ENCODE measurements at places on chromosomes 11 and 22. TPM values are rescaled to one million over a fixed set of nuclear protein-coding genes. Genes with fewer than 3 reads are reported as not detected.

DNA sequence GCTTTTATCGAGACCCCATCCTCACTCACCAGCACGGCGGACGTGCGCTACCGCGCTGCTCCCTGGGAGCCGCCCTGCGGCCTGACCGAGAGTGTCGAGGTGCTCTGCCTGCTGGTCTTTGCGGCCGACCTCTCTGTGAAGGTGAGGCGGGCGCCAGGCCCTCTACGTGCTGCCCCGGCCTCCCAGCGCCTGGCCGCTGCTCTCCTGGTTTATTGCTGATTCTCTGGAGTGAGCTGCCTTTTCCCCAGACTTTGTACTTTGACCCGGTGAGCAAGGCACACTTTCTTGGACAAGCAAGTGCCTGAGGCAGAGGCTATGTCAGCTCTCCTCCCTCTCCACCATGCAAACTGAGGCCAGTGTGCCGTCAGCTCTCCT is 6.5 kb downstream of the TPCN2 start:
- H3K36me3 ChIP-seq: peaks cover 4% of the 10 kb centered on the region
- no peaks in the 10 kb centered on the region for H3K27me3 ChIP-seq
- H3K27ac ChIP-seq: no peak overlapping the region
- H3K4me3 ChIP-seq: no peak overlapping the region
- H3K4me1 ChIP-seq: peaks cover 13% of the 10 kb centered on the region

DNA sequence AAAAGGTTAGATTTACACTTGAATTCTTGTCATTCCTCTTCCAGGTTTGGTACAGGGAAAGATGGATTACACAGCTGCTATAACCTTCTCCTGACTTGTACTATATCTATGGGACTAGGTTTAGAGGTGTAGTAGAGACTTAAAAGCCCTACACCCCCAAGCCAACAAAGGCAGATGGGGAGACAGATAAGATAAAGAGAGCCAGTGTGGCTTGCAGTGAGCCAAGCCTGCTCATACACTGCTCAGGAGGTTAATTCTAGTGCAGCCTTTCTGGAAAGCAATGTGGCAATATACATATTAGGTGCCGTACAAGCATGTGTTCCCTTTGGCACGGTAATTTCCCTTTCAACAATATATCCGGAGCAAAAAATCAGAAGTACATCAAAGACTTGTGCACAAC is 10.8 kb downstream of the SIK3 start:
- H3K27me3 ChIP-seq: no peaks in the 10 kb centered on the region
- no peak overlapping the region for H3K27ac ChIP-seq
- DNase-seq: no peak
- peaks cover 62% of the 10 kb centered on the region for H3K4me1 ChIP-seq
- peaks cover 13% of the 10 kb centered on the region for H3K36me3 ChIP-seq

The CBY1 gene
- 9.8 TPM for total RNA-seq

The BAIAP2L2 gene
- 1.6 TPM for total RNA-seq

- H3K4me3 ChIP-seq: no peak overlapping the region
- no peak for DNase-seq
- no peaks in the 10 kb centered on the region for H3K36me3 ChIP-seq
- peaks cover 2% of the 10 kb centered on the region for H3K4me1 ChIP-seq
These were observed 38.8 kb upstream of the SYT7 start for GRCh38 chr11:61619471-61620226.

The KCNJ5 gene
- total RNA-seq: not detected

DNA sequence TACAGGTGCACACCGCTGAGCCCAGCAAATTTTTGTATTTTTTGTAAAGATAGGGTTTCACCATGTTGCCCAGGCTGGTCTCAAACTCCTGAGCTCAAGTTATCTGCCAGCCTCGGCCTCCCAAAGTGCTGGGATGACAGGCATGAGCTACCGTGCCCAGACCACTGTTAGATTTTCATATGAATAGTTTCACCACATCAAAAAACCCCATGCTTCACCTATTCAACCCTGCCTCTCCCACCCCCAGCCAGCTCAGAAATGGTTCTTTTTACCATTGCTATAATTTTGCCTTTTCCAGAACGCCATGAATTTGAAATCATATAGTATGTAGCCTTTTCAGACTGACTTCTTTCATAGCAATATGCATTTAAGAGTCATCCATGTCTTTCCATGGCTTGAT is 37.9 kb downstream of the CDPF1 start:
- peaks cover 49% of the 10 kb centered on the region for H3K36me3 ChIP-seq
- H3K4me3 ChIP-seq: no peak overlapping the region
- H3K4me1 ChIP-seq: peaks cover 12% of the 10 kb centered on the region
- peak; percentile 38 for DNase-seq
- no peak overlapping the region for H3K27ac ChIP-seq
- no peaks in the 10 kb centered on the region for H3K27me3 ChIP-seq

DNA sequence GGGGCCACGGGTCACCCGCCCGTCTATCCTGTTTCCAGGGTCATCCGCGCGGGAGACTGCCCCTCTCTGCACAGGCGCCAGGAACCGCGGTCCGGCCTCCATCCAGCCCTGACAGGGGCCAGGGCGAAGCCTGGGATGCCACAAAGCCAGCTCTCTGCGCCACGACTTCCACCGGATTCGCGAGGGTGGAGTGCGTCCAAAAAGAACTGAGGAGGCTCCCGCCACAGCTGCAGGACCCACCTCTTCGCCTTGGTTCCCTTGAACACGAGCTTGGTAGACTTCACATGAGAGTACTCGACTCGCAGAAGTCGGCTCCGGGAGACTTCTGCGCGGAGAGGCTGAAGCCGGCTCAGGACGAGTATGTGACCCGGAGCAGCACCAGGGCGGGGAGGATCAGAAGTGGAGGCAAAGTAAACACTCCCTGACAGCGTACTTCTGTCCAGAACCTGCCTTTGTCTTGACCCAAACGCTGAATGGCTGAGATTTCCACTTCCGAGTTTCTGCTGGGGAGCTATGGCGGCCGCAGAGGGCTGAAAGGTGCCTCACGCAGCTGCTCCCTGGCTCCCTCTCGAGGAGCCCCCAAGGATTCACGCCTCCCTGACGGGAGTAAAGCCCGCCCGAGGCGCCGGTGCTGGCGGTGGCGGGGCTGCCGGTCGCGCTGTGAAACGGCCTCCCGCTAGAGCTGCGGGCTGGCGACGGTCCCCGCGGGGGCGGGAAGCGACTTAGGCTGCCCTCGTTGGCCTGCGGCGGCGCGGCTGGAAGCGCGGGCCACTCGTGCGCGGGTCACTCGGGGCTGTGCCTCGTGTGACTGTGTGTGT is 4566.7 kb upstream of the OR11H1 start:
- DNase-seq: no peak
- H3K4me1 ChIP-seq: no peaks in the 10 kb centered on the region
- no peak overlapping the region for H3K4me3 ChIP-seq
- H3K36me3 ChIP-seq: peaks cover 3% of the 10 kb centered on the region
- H3K27ac ChIP-seq: no peak overlapping the region

- H3K4me3 ChIP-seq: no peak overlapping the region
- DNase-seq: no peak
- no peak overlapping the region for H3K27ac ChIP-seq
These were observed 82.1 kb downstream of the CECR2 start for GRCh38 chr22:17451316-17451715.

DNA sequence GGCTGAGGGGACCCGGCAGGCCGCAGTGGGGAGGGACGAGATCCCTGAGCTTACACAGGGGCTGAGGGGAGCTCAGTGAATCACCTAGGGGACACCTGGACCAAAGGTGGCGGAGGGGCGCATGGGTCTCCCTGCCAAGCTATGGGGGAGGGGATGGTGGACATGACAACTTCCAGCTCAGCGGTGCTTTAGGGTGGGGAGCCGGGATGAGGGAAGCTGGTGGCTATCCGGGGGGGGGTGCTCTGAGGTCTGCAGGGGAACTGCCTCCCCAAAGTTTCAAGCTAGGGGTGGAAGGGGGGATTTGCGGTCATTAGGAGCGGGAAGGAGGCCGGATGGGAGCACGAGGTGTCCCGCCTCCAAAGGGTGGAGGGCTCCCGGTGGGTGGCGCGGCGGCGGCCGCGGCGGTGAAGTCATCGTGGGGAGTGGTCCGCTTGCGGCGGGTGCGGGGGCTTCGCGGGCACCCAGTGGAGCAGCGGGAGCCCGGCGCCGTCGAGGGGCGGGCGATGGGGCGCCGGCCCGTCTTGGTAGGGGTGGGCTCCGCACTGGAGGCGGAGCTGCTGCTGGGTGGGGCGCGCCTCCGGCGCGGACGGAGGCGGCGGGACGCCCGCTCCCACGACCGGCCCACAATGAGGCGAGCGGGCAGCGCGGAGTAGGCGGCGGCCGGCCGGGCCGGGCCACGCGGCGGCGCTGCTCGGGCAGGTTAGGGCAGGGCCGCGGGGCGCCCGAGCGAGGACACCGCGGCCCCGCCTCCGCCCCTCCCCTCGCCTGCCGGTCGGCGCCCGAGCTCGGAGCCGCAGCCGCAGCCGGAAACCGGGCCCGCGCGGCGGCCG is at the start of gene MICALL1:
Gene MICALL1 (plus strand): TSS at position 764 of the 830 bp plus-strand sequence. CDS start 126 bp downstream, outside the sequence.
- no peaks in the 10 kb centered on the region for H3K27me3 ChIP-seq
- H3K27ac ChIP-seq: peak within 1 kb of the TSS; percentile 78
- H3K4me3 ChIP-seq: peak within 1 kb of the TSS; percentile 75
- peak; percentile 73 for DNase-seq
- peaks cover 25% of the 10 kb centered on the region for H3K4me1 ChIP-seq
- H3K36me3 ChIP-seq: no peaks in the 10 kb centered on the region

GRCh38 chr22:44916281-44917231 is 93.2 kb downstream of the PHF21B start:
- no peak overlapping the region for H3K27ac ChIP-seq
- H3K27me3 ChIP-seq: peaks cover 11% of the 10 kb centered on the region
- no peak for DNase-seq
- H3K4me3 ChIP-seq: no peak overlapping the region

- DNase-seq: peak; percentile 64
- H3K4me3 ChIP-seq: peak overlapping the region; percentile 61
- peaks cover 65% of the 10 kb centered on the region for H3K4me1 ChIP-seq
- H3K27ac ChIP-seq: peak overlapping the region; percentile 51
- H3K36me3 ChIP-seq: peaks cover 2% of the 10 kb centered on the region
These were observed 25.6 kb upstream of the SUSD2 start for GRCh38 chr22:24155627-24156140.

GRCh38 chr11:64655941-64656601 is 65.1 kb downstream of the SLC22A12 start:
- H3K4me3 ChIP-seq: no peak overlapping the region
- H3K4me1 ChIP-seq: peaks cover 9% of the 10 kb centered on the region
- H3K36me3 ChIP-seq: no peaks in the 10 kb centered on the region
- no peaks in the 10 kb centered on the region for H3K27me3 ChIP-seq

DNA sequence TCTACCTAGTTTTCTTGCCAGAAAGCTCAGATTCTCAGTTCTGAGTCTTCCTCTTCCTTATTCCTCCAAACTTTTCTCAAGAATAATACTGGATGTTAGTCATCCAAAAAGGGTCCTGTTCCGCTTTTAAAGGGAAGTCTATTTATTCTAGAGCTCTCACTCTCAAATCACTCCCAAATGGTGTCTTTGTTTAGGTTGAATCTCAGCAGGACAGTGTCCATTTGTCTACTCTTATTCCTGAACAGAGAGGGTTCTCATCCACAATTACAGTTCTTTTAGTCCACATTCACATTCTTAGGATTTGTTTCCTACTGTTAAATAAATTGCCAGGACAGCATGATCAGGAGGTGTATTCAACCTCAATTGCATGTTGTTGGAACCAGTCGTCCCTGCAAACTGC is 61.3 kb downstream of the MUC15 start:
- no peaks in the 10 kb centered on the region for H3K36me3 ChIP-seq
- no peak overlapping the region for H3K4me3 ChIP-seq
- no peaks in the 10 kb centered on the region for H3K27me3 ChIP-seq
- no peak overlapping the region for H3K27ac ChIP-seq
- no peak for DNase-seq

The HSPB2 gene
- not detected for total RNA-seq

DNA sequence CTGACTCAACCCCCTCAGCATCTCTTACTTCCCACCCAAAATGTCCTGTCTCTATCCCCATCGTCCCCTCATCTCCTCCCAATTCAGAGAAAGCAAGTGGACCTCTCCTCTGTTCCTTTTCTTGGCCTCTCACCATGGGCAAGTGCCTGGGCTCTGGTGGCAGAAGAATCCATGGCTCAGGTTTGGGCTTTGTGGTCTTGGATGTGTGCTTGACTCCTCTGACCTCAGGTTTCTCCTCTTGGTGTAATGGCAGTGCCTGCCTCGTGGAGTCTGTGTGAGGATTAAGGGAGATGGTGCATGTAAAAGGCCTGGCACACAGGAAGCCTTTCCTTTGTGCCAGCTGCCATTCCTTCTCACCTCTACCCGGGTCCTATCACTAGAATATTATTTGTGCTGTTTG is 3.2 kb downstream of the BMAL1 start:
- no peak overlapping the region for H3K4me3 ChIP-seq
- H3K36me3 ChIP-seq: peaks cover 5% of the 10 kb centered on the region
- no peak overlapping the region for H3K27ac ChIP-seq
- peaks cover 4% of the 10 kb centered on the region for H3K27me3 ChIP-seq
- H3K4me1 ChIP-seq: peaks cover 74% of the 10 kb centered on the region
- no peak for DNase-seq

GRCh38 chr11:126229858-126230540 is 18.4 kb downstream of the FAM118B start:
- no peak overlapping the region for H3K27ac ChIP-seq
- H3K27me3 ChIP-seq: no peaks in the 10 kb centered on the region
- H3K36me3 ChIP-seq: peaks cover 6% of the 10 kb centered on the region
- DNase-seq: no peak
- peaks cover 5% of the 10 kb centered on the region for H3K4me1 ChIP-seq

DNA sequence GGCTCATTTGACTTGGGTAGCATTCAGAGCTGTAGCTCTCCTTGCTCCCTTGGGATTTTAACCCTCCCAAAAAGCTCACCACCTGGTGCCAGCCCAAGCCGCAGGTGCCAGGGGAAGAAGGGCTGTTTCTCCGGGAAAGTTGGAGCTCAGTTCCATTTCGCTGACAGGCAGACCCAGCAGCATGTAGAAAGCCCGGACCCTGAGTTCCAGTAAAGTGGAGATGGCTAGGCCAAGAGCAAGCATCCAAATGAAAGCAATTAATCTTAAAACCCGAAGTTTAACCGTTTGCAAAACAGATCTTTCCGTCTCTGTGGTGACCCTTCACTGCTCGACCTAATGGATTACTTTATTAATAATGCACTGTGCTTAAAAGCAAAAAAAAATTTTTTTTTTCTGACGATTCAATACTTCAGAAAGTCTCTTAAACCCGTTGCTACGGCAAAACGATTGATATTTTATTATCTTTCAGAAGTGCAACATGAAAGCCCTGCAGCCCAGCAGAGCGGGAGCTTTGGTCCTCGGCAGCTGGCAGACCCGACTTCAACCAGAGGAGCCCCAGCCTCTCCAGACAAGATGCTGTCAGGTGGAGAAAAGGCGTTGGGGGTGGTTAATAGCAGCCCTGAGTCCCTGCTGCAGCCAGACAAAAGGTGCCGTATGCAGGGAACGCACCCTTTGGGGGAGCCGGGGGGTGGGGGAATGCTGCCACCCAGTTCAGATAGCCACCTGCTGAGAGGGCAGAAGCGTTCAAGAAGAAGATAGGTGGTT is 3.3 kb downstream of the LMO1 start:
- no peak overlapping the region for H3K27ac ChIP-seq
- H3K4me1 ChIP-seq: peaks cover 11% of the 10 kb centered on the region
- H3K27me3 ChIP-seq: peaks cover 51% of the 10 kb centered on the region
- H3K4me3 ChIP-seq: no peak overlapping the region
- DNase-seq: peak; percentile 6
- H3K36me3 ChIP-seq: no peaks in the 10 kb centered on the region

DNA sequence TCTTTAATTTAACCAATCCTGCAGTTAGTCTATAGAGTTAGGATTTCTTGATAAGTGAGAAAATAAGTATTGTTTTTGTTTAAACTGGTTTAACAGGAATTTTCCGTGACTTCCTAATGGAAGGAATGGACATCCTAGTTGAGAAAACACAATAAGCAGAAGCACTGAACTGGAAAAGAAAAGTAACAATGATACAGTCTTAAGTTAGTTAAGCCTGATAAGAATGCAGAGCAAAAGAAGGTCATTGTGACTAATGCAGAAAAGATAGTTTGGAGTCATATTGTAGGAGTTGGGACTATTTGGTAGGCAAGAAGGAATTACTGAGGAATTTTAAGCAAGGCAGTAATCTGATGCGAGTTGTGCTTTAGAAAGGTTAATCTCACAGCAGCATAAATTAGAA is 11.7 kb downstream of the RNF141 start:
- H3K4me1 ChIP-seq: peaks cover 15% of the 10 kb centered on the region
- H3K4me3 ChIP-seq: no peak overlapping the region
- no peaks in the 10 kb centered on the region for H3K27me3 ChIP-seq
- peaks cover 31% of the 10 kb centered on the region for H3K36me3 ChIP-seq
